ENCODE measurements at places on chromosomes 7 and 10.

DNA sequence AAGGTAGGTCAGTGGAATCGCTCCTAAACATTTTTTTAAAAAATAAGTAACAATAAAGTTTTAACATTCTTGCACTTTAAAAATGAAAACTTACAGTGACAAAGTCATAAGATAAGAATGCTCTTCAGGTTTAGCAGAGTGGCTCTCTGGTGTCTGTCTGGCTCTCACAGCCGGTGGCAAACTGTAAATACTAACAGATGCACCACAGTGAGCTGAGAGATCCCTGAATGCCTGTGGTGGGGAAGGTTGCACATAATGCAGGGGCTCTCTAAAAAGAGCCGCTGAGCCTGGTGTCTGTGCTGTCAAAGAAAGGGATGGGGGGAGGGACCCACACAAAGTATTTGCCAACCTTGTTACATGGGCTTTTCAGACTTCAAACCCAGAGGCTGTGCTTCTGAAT lies 498.3 kb downstream of the CCSER2 start:
- DNase-seq, result no peak

DNA sequence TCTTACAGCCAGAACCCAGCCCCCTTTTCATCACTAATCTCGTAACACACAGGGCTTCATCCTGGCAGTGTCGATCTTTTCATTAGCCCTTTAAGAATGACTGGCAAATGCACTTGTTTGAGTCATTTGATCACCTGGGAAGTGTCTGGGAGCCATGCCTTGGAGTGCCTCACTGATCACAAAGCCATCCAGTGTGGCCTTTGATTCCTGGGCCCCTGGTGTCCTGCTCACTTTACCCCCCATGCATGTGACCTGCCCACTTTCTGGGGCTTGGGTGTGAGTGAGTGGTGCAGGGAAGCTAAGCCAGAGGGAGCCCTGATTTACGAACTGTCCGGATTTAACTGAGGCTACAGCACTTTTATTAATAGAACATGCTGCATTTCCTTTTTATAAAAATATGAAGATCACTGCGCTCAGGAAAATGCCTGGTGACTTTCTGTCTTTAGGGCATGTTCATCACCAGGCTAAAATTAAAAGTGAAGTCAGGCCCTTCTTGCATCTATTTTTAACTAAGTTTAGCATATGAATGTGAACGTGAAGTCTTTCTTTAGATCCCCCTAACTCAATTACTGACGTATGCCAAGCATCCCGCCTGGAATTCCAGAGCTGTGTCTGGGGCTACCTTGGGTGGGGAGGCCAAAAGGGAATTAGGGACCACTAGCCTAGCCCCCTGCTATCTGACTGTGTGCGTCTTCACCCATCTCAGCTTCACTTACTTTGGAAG lies 23.6 kb downstream of the RBM20 start:
- no peak for DNase-seq

DNA sequence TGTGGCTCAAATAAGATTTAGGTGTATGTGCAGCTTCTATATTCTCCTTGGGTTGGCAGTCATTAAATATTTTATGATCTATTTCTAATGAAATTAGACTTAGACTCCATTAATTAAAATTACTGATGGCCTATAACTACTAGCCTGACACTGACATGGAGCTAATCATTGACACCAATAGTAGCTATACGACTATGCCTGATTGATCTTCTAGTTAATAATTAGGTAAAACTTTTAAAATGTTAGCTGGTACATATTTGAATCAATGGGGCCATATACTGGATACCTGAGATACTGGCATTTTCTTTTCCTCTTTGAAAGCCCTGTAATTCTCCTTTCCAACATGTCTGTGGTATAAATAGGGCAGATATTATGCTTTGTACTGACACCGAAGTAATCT lies 14.4 kb downstream of the WEE2 start:
- no peak for DNase-seq

DNA sequence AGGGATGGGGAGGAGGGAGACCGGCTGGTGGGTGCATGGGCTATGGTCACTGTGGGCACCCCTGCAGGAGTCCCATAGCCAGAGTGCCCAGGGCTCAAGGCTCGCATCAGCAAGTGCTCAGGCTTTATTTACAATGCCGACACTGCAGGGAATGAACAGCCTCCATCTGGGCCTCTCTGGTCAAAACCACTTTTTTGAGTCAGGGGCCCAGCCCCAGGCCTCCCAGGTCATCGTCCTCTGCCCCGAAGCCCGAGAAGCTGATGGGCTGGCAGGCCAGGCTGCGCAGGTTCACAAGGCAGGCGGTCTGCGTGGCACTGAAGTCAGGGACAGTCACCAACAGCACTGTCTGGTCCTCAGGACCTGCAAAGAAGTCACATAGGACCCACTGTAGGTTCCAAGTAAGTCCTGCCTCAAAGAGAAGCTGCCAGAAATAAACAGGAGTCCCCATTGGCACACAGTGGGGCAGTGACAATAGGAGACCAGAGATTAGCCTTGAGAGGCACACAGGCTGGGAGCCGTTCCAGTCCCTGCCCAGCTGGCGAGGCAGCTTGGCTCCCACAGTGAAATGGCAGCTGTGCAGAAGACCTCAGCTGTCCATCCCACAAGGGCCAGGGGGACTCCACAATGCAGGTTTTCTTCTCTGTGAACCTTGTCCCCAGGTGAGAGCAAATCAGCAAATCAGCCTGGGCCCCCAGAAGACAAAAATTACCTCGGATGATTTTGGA lies 8.6 kb downstream of the POLD2 start:
- DNase-seq, result no peak

DNA sequence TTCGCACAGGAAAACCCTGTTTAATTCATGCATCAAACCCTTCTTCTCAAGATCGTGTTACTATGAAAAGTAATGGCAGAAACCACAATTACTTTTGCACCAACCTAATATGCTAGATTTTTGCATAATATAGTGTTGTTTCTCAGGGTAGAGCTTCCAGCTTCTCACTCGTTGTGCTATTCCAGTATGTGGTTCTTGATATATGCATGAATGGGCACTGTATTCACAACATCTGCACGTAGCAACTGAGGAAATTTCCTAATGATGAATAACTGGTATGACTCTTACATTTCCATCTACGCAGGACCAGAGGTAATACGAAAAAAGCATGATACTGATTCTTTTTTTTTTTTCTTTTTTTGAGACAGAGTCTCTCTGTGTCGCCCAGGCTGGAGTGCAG lies 326.6 kb upstream of the GALNT17 start:
- no peak for DNase-seq

DNA sequence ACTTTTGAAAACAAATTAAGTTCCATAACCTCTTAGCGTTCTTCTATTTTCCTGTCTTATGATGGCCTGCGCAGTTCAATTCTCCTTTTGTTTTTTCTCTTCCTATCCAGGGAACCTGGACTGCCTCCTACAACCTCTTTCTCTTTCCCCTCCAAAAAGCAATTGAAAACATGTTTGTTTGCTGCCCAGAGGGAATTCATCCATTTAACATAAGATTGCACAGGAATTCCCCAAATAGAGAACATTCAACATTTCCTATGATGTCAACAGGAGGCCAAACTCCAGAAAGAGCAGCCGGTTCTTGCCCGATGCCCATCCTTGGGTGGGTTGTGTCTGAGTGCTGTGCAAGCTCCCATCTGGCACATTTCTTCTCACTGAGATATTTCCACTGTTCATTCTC lies 94.2 kb upstream of the NRP1 start:
- no peak for DNase-seq

DNA sequence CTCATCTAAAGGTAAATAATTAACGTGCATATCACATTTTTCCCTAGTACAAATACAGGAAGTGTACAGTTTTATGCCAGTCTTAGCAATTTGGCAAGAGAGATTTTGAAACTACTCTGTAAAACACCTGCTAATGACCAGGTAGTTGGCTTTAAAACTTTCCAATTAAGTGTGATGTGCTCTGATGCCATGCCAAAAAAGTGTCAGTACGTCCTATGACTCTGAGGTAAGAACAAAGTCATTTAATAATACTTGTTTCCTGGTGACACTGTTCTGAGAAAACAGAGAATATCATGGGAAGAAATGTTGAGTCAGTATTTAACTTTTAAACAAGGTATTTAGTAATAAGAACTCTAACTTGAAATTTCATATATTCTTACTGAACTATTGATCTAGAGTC lies 9.6 kb downstream of the PDZD8 start:
- no peak for DNase-seq

GRCh38 chr7:36614959-36615358 lies 109.3 kb downstream of the AOAH start:
- no peak for DNase-seq

- DNase-seq, result peak; percentile 13
Observed at GRCh38 chr10:31319602-31320549, 860 bp downstream of the ZEB1 start.

DNA sequence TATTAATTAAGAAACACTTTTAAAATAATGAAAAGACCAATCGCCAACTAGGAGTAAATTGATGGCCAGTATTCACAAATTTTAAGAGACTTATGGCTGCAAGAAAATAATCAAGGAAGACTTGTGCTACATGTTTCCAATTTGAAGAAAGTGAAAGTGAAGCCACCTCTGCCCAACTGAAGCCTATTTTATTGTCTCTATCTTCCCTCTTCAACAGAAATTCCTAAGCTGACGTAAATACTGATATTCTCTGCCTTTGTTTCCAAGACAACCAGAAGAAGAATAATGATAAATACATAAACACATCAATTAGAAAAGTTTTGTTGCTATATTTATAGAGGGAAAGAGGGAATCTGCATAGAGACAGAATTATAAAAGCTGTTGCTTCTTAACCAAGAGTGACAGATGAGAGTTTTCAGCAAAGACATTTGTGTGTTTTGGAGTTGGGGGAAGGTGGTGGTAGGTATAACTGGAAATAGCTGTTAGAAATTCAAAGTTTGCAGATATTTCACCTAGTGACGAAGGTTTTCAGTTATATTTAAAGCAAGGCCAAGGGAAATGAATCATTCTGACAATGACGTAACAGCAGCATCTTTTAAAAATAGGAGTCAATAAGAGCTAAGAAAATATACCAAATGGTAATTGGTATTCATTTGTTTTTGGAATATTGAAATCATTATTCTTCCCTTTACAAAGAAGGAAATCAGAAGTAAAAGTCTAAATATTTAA lies 576.6 kb upstream of the SORCS1 start:
- DNase-seq, result no peak

- peak; percentile 22 for DNase-seq
Observed at GRCh38 chr10:16787361-16787791, 29.8 kb downstream of the RSU1 start.

DNA sequence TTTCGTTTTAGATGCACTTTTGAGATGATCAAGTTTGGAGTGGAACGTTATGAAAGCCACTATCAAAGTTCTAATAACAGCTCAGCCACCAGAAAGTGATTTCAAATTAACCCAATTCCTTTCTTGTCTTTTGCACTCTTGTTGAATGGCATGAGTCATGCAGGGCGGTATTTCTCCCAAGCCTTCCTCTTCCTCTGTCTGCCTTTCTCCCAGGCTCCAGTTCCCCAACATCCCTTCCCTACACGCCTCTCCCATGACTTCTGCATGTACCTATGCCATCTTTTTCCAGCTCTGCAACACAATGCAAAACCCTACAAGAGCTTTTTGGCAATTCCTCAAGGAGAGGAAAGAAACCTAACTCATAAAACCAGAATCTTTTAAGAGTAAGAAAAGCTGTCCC lies 21.8 kb upstream of the NPS start:
- no peak for DNase-seq

- no peak for DNase-seq
Observed at GRCh38 chr10:12482587-12482986, 133.2 kb downstream of the CAMK1D start.

- DNase-seq, result no peak
Observed at GRCh38 chr7:42247301-42247700, 10.3 kb upstream of the GLI3 start.

DNA sequence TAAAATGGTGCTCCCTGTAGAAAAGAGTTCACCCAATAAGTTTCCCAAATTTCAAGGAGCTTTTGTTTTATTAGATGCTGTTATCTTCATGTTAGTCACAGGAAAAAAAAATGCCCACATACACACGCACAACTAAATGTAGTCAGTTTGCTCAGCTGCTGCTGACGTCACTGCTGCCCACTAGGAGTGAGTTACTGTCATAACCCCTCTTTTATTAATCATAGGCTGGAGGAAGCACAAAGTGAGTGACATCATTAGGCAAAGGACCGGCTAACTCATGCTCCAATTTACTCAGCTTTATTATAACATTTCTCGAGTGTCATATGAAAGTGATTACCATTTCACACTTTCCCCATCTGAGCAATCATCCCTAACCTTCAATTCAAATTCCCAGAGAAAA lies 6.7 kb upstream of the INHBA start:
- no peak for DNase-seq

- DNase-seq, result no peak
Observed at GRCh38 chr10:107616463-107617410, 452.2 kb upstream of the SORCS1 start.

GRCh38 chr10:107059068-107059804 lies 105.3 kb downstream of the SORCS1 start:
- DNase-seq, result no peak

- no peak for DNase-seq
Observed at GRCh38 chr10:60099998-60100747, 193.8 kb upstream of the CCDC6 start.
